Left kidney (tissue), 8 donors: ENCODE measurements at places on chromosomes 16 and 17. TPM values are rescaled to one million over a fixed set of nuclear protein-coding genes. Genes with fewer than 3 reads are reported as not detected.

- no peak for DNase-seq
Measured at GRCh38 chr16:72246423-72246822, 74.5 kb upstream of the PMFBP1 start.

- DNase-seq: no peak
Measured at GRCh38 chr17:48159232-48159631, 51.7 kb downstream of the SNX11 start.

- DNase-seq: no peak
Measured at GRCh38 chr17:79657861-79658810, 47.3 kb upstream of the RBFOX3 start.

PRDM7 gene
- 0.91 TPM for polyA plus RNA-seq

WSCD1 gene
- 13.2 TPM for polyA plus RNA-seq
